ENCODE measurements at places on chromosomes 3 and 15.

- DNase-seq: no peak
These were observed 36.6 kb upstream of the MGLL start for GRCh38 chr3:127858937-127859336.

- no peak for DNase-seq
These were observed 50.0 kb upstream of the CP start for GRCh38 chr3:149271669-149272068.

GRCh38 chr15:52749258-52749657, 40.9 kb downstream of the ONECUT1 start:
- no peak for DNase-seq

DNA sequence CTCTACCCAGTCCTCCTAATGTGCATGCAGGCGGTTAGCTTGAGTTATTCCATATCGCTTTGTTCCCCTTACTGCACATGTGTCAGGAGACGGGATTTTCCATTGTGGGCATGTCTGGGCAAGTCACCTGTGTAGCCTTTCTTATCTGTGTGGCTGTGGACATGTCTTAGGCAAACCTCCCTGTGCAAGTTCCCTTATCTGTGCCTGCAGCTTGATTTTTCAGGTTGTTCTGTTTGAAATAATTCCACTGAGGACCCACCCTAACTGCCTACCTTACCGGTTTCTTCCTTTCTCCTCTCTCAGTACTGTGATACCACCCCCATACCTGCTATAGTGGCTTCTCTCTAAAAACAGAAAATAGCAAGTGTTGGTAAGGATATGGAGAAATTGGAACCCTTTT, 113.6 kb downstream of the NEO1 start:
- no peak for DNase-seq

Data from activated CD4-positive, alpha-beta T cell treated with anti-CD3 and anti-CD28 coated beads, Interleukin-2, amount 50 U/mL, for 24 hours (primary cell).